ENCODE measurements at places on chromosomes 12 and 14. TPM values are rescaled to one million over a fixed set of nuclear protein-coding genes. Genes with fewer than 3 reads are reported as not detected.

- H3K36me3 ChIP-seq = no peaks in the 10 kb centered on the region
- DNase-seq = no peak
- peaks cover 3% of the 10 kb centered on the region for H3K4me1 ChIP-seq
These were observed 56.0 kb downstream of the FBXO34 start for GRCh38 chr14:55327179-55327578.

Gene WNT5B
- 5.9 TPM for total RNA-seq

Gene GARIN6
- not detected for total RNA-seq

Gene KCNJ8
- total RNA-seq = 19.0 TPM

DNA sequence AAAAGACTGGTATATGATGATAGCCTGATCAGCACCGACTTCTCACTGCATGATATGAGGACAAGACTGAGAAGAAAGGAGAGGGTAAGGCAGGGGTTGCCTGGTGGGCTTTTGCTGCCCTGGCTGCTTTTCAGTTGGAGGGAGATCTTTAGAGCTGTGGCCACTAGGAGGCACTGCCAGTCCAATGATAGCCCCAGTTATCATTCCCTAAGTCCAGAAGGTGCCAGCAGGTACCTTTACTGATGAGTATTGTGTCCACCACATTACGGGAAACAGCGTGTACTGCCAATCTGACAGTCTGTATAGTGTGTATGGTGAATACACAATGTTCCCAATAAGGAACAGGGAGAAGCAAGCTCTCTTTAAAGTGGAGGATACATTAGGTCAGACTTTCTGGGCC is 55.8 kb upstream of the CCDC175 start:
- no peaks in the 10 kb centered on the region for H3K36me3 ChIP-seq
- DNase-seq = no peak
- no peaks in the 10 kb centered on the region for H3K4me1 ChIP-seq
- no peak overlapping the region for H3K27ac ChIP-seq
- no peaks in the 10 kb centered on the region for H3K27me3 ChIP-seq

Gene LIN52
- total RNA-seq = 12.7 TPM

Gene SLC17A8
- not detected for total RNA-seq

Gene GALNT16
- 12.6 TPM for total RNA-seq

- no peaks in the 10 kb centered on the region for H3K4me1 ChIP-seq
- H3K4me3 ChIP-seq = no peak overlapping the region
- H3K27me3 ChIP-seq = no peaks in the 10 kb centered on the region
- no peak for DNase-seq
These were observed 30.4 kb downstream of the FBXO34 start for GRCh38 chr14:55301437-55302121.

DNA sequence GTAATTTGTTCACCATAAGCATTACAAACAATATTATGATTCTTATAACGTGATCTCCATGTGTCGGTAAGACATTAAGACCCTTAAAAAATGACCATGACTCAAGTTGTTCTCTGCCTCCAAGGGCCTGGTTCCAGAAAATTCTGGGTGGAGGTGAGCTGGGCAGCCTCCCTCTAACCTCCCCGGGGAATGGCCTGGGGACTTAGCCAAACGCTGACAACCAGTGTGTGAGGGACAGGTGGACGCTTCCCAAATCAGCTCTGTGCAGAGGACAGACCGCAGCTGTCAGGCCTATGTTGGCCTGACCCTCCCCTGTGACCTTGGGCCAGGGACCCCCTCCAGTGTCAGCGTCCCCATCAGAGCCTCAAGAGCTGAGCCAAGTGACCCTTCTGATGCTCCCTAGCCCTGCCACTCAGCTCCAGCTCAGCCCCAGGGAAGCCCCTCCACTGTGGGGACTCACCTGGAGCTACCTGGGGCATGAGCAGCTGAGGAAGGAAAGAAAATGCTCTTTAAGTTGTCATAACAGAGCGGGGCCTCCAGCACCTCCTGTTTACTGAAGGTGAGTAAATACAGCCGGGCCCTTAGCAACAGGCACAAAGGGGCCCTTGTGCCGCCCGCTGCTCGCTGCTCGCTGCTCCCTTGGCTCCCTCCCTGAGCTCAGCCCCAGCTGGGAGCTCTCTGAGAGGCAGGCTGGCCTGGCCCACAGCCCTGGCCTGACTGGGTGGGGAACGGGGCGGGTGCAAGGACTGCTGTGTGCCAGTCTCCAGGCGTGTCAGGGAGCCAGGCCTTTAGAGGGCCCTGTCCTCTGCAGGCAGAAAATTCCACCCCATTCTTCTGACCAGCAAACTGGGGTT is 116.6 kb downstream of the CALM1 start:
- no peak overlapping the region for H3K27ac ChIP-seq
- DNase-seq = peak; percentile 46
- no peak overlapping the region for H3K4me3 ChIP-seq
- H3K36me3 ChIP-seq = no peaks in the 10 kb centered on the region

- H3K4me1 ChIP-seq = no peaks in the 10 kb centered on the region
- no peak for DNase-seq
- H3K27me3 ChIP-seq = no peaks in the 10 kb centered on the region
- no peaks in the 10 kb centered on the region for H3K36me3 ChIP-seq
- H3K4me3 ChIP-seq = no peak overlapping the region
- no peak overlapping the region for H3K27ac ChIP-seq
These were observed 19.0 kb upstream of the SLC6A12 start for GRCh38 chr12:232731-233614.

Gene TOMM20L
- total RNA-seq = not detected

GRCh38 chr12:40075458-40075857 is 30.4 kb downstream of the SLC2A13 start:
- DNase-seq = no peak
- no peaks in the 10 kb centered on the region for H3K4me1 ChIP-seq
- H3K27ac ChIP-seq = no peak overlapping the region
- H3K4me3 ChIP-seq = no peak overlapping the region

- no peak for DNase-seq
- H3K4me3 ChIP-seq = no peak overlapping the region
- no peaks in the 10 kb centered on the region for H3K27me3 ChIP-seq
- no peak overlapping the region for H3K27ac ChIP-seq
- H3K36me3 ChIP-seq = no peaks in the 10 kb centered on the region
These were observed 174.3 kb upstream of the CCND2 start for GRCh38 chr12:4099276-4099675.

GRCh38 chr12:807041-807735 is 54.8 kb downstream of the WNK1 start:
- H3K27ac ChIP-seq = peak overlapping the region; percentile 24
- no peaks in the 10 kb centered on the region for H3K27me3 ChIP-seq
- H3K4me3 ChIP-seq = no peak overlapping the region
- H3K36me3 ChIP-seq = no peaks in the 10 kb centered on the region

Gene GABARAPL1
- total RNA-seq = 216 TPM

DNA sequence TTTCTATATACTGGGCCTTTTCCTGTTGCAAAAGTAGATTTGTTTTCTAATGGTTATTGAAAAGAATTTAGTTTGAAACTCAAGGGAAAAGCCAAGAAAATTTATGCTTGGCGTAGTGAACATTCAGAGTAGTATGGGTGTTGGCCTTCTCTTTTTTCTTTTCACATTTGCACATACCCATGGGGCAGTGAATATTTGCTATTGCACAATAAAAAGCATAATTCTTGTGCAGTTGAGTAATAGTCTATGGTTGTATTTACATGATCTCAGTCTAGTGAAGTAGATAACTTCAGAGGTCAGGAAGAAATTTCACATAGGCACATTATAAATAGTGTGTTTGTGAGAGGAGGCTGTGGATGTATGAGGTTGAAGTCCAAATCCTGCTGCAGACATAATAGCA is 158.1 kb downstream of the FLRT2 start:
- no peaks in the 10 kb centered on the region for H3K4me1 ChIP-seq
- DNase-seq = no peak
- H3K4me3 ChIP-seq = no peak overlapping the region
- H3K27ac ChIP-seq = no peak overlapping the region
- H3K36me3 ChIP-seq = no peaks in the 10 kb centered on the region

DNA sequence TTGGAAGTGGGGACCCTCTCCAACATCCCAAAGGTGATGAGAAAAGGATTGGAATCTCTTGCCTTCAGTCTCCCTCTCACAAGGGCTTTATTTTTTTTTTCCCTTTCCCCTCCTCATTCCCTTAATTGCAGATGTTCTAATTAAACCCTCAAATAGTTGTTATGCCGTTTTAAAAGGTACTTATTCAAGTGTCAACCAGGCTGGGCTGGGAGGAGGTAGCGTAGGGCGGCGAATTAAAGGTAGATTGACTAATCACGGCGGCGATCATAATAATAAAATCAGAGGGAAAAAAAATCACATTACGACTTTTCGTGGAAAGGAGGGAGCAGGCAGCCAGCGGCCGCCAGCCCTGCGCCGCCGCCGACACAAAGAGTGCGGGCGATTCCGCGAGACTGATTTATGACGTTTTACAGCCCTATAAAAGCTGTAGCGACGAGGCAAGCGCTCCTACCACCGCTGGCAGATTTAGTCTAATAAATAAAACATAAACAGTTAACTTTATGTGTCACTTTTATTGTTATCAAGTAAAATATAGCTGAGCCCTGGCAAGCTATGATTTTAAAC is 1.7 kb upstream of the HOXC4 start:
- no peaks in the 10 kb centered on the region for H3K36me3 ChIP-seq
- H3K27ac ChIP-seq = no peak overlapping the region
- peaks cover 32% of the 10 kb centered on the region for H3K27me3 ChIP-seq
- peak; percentile 68 for DNase-seq

GRCh38 chr14:99519347-99519881 is 38.2 kb downstream of the CCNK start:
- no peak overlapping the region for H3K4me3 ChIP-seq
- no peaks in the 10 kb centered on the region for H3K4me1 ChIP-seq
- no peaks in the 10 kb centered on the region for H3K36me3 ChIP-seq
- peak; percentile 13 for DNase-seq
- H3K27ac ChIP-seq = no peak overlapping the region
- no peaks in the 10 kb centered on the region for H3K27me3 ChIP-seq

DNA sequence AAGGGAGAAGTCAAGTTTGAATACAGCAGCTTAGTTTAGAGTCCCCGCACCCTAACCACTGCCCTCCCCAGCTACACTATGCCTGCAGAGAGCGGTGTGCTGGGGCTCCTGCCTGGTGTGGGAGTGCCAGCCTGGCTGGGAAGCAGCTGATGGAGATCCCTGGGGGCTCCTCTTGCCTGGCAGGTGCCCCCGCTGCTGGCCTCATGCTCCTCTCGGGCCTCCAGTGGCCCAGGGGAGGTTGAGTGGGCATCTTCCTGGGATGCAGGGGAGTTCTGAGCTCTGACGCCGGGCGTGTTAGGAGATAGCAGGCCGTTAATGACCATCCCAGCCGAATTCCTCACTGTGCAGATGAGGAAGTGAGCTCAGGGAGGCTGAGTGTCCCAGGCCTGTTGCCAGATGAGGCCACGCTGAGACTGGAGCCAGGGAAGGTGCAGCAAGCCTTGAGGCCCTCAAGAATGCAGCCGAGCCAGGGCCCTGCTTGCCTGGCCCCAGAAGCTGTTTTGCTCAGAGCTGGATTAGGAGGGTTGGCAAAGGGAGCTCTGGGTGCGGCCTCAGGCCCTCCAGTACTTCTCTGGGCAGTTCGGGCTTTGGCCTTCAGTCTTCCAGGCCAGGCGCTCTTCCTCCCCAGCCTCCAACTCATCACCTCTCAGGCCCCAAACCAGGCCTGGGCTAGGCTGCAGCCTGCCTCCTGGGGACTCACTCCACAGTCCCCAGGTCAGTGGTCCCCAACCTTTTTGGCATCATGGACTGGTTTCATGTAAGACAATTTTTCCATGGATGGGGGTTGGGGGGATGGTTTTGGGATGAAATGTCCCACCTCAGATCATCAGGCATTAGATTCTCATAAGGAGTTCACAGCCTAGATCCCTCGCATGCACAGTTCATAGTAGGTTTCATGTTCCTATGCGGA is 6.6 kb upstream of the CYP46A1 start:
- H3K4me1 ChIP-seq = no peaks in the 10 kb centered on the region
- H3K27ac ChIP-seq = no peak overlapping the region
- no peak overlapping the region for H3K4me3 ChIP-seq

DNA sequence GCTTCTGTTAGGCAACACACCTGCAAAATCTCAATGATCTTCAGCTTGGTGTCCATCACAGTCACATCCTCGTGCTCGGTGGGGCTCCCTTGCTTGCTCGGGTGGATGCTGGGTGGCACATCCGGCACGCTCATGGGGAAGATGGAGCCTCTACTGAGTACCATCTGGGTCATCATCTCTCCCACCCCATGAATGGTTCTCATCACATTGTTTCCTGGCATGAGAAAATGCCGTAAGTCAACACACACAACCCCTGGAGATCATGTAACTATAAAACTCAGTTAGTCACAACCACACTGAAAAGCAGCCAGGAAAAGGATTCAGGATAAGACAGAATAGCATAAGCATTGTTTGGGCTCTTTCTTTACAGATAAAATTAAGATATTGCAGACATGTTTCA is 201.1 kb downstream of the ITPR2 start:
- no peak for DNase-seq
- no peaks in the 10 kb centered on the region for H3K27me3 ChIP-seq
- no peak overlapping the region for H3K4me3 ChIP-seq
- no peak overlapping the region for H3K27ac ChIP-seq
- H3K4me1 ChIP-seq = no peaks in the 10 kb centered on the region

DNA sequence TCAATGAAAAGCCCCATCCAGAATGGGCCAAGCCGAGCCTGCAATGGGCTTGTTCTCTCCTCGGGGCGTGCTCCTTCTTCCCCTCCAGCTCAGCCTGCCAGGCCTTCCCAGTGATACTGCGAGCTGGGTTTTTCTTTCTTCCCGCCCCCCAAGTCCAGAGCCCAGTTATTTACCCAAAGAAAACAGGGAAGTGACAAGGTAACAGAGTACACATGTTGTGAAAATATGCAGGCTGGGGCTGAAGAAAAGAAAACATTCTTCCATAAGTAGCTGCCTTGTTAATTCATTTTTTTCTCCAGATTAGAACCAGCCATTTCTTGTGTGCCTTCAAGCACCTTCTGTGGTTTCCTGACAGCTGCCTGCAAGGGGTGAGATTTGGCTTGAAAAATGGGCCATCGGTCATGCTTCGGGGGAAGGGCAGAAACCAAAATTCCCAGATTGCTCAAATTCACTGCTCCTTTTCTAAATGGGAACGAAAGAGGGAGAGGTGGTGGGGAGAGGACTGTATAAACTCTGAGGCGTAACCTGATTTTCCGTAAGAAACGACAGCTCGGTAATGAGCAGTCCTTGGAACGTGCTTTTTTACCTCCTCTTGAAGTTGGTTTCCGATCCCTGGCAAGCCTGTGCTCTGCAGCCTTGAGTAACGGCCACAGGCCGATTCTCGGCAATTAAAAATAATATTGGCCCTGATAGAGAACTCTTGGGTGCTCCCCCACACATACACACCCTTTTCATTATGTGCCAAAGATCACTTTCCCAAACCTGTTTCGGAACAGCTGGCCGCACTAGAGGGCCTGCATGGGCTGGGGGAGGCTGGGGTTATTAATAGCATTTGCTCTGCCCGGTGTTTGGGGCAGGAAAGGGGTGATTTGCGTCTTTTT is 229.4 kb downstream of the ZFP36L1 start:
- peaks cover 14% of the 10 kb centered on the region for H3K4me1 ChIP-seq
- no peaks in the 10 kb centered on the region for H3K27me3 ChIP-seq
- DNase-seq = peak; percentile 74
- no peak overlapping the region for H3K4me3 ChIP-seq

GRCh38 chr14:20247646-20248246 is 8.7 kb downstream of the OR11H4 start:
- H3K27me3 ChIP-seq = no peaks in the 10 kb centered on the region
- DNase-seq = no peak
- no peak overlapping the region for H3K4me3 ChIP-seq
- no peak overlapping the region for H3K27ac ChIP-seq
- no peaks in the 10 kb centered on the region for H3K36me3 ChIP-seq

Gene OR4K1
- not detected for total RNA-seq

- DNase-seq = no peak
- H3K36me3 ChIP-seq = no peaks in the 10 kb centered on the region
- H3K4me3 ChIP-seq = no peak overlapping the region
- no peaks in the 10 kb centered on the region for H3K4me1 ChIP-seq
- H3K27ac ChIP-seq = no peak overlapping the region
- H3K27me3 ChIP-seq = no peaks in the 10 kb centered on the region
These were observed 611.2 kb downstream of the RPS29 start for GRCh38 chr14:48974994-48975393.

Gene AICDA
- total RNA-seq = not detected

Gene CCDC38
- total RNA-seq = 0.49 TPM

Gene ZDHHC22
- total RNA-seq = not detected

Gene TTC9
- 1.2 TPM for total RNA-seq

All from uterus (tissue), 4 donors.